ENCODE measurements at places on chromosomes 4 and X. TPM values are rescaled to one million over a fixed set of nuclear protein-coding genes. Genes with fewer than 3 reads are reported as not detected.

The SLITRK4 gene
- total RNA-seq, result 7.0 TPM

The ZCCHC4 gene
- total RNA-seq, result 17.0 TPM

The ITM2A gene
- 0.98 TPM for total RNA-seq

The POF1B gene
- not detected for total RNA-seq

The HSD17B13 gene
- total RNA-seq, result not detected

The DCLK2 gene
- 7.2 TPM for total RNA-seq

The PGM2 gene
- 14.7 TPM for total RNA-seq

The IL2RG gene
- not detected for total RNA-seq

The CXorf65 gene
- not detected for total RNA-seq

The TMPRSS11A gene
- total RNA-seq, result not detected

The CT47B1 gene
- not detected for total RNA-seq

The PARM1 gene
- total RNA-seq, result 0.20 TPM
